ENCODE measurements at places on chromosomes 4 and X.

- DNase-seq: no peak
Observed at GRCh38 chrX:53251307-53251706, 26.3 kb upstream of the KDM5C start.

DNA sequence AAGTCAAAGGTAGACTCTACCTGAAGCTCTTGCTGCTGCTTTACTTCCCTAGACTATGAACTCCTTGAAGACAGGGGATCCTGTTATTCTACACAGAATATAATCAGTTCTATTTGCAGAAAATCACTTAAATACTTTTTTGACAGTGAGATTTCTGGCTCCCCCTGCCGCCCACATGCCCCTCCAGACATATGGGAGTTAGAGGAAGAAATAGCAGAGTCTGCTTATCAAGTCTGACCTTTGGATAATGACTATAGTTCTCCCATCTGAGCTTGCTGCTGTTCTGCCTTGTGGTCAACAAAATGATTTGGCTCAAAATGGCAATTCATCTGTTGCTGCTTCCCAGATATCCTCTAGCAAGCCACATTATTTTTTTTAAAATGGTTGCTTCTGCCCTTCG lies 101.1 kb downstream of the ENOX2 start:
- peak; percentile 3 for DNase-seq

DNA sequence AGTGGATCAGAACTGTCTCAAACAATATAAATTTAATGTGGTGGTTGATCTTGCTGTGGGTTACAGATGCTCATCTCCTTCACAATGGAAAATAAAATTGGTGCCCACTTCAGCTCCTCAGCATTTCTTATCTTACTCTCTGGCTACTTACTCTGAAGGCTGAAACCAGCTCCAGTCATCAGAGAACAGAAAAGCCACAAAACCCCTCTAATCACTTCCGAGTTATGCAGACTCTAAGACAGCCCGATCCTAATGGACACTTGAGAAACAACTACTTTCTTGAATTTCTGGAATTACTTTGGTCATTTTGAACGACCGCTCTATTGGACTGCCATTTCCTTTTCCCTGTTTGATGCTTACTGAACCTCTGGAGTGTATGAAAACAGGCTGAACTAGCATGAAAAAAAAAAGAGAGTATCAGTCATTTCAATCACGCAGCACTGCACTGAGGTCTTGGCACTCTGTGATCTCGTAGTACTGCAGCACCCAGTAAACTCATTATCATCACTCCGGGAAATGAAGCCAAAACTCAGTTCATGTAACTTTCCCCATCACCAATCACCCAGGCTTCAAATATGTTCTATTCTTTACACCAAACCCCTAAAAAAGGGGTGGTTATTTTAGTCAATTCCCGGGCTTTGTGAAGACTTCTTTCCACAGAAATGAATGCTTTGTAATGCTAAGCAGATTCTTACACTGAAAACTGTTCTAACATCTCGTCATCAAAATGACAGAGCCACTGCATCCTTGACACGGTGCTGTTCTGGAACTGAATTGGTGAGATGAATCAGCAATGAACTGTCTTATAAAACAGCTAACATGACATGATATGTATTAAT lies 54.5 kb downstream of the TSPAN5 start:
- DNase-seq: no peak

- DNase-seq: peak; percentile 60
Observed at GRCh38 chr4:120850018-120850599, 72.4 kb downstream of the PRDM5 start.

- no peak for DNase-seq
Observed at GRCh38 chr4:99293357-99293756, 2.6 kb upstream of the ADH1A start.

DNA sequence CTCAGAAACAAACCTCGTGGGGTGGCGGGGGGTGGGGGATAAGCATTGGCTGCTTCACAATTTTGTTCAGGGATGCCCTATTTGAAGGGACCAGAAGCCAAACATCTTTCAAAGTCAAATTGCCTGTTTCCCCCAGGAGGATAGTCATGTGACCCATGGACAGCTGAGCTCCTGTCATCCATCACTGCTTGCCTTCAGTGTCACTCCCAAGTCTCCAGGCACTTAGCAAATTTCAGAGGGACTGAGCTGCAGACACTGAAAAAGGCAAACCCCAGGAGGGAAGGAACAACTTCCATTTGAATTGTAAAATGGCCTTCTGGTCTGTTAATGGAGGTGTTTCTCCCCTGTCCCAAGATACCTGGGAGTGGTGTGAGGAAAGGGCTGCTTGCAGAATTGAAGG lies 73.4 kb downstream of the FRMPD3 start:
- DNase-seq: no peak

DNA sequence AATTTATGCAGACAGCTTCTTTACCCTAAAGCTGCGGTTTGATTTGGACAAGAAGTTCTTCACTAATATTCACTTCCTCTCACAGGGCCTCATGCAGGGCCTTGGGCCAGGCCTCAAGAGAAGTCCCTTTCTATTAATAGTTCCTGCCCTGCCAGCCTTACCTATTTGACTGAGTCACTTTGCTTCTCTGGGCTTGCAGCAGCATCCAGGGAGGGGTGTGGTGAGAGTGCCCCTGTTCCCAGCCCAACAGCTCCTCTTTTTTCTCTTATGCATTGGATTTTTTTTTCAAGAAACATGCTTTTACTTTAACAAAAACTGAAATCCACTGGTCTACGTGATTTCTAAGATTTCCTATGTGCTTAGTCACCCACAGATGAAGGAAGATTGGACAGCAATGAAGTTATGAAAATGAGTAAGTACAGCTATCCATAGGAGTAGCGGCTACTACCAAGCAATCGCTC lies 26.7 kb downstream of the FAM156B start:
- DNase-seq: peak; percentile 67

DNA sequence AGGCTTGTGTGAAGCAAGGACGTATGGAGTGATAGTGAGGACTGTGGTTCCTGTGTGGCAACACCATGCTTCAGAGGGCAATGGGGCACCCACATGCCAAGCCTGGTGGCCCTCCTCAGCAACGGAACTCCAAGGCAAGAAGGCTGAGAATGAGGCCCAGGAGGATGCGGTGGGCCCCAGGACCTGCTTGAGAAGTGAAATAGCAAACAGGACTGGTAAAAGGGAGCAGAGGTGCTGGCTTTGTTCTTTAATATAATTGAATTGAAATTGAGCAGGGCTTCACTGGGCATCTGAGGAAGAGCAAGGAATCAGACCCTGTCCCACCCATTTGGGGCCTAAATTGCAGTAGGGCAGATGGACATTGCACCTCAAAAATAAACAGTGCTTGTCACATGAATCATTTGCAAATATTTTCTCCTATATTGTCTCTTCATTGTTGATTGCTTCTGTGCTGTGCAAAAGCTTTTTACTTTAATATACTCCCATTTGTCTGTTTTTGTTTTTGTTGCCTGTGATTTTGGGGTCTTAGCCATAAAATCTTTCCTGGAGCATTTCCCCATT lies 2.3 kb downstream of the TMEM187 start:
- DNase-seq: no peak

GRCh38 chr4:42282081-42282901 lies 115.0 kb upstream of the SHISA3 start:
- DNase-seq: peak; percentile 64
